Activated CD8-positive, alpha-beta T cell treated with anti-CD3 and anti-CD28 coated beads, Interleukin-2, amount 10 ng/mL, durations not matched to agents 7 days and 5 days (primary cell): ENCODE measurements at places on chromosomes 7 and 10. TPM values are rescaled to one million over a fixed set of nuclear protein-coding genes. Genes with fewer than 3 reads are reported as not detected.

GRCh38 chr7:20831451-20831850, 44.8 kb upstream of the SP8 start:
- no peaks in the 10 kb centered on the region for H3K36me3 ChIP-seq
- no peak overlapping the region for H3K4me3 ChIP-seq
- no peaks in the 10 kb centered on the region for H3K4me1 ChIP-seq
- no peaks in the 10 kb centered on the region for H3K27me3 ChIP-seq
- DNase-seq: no peak
- H3K27ac ChIP-seq: no peak overlapping the region

DNA sequence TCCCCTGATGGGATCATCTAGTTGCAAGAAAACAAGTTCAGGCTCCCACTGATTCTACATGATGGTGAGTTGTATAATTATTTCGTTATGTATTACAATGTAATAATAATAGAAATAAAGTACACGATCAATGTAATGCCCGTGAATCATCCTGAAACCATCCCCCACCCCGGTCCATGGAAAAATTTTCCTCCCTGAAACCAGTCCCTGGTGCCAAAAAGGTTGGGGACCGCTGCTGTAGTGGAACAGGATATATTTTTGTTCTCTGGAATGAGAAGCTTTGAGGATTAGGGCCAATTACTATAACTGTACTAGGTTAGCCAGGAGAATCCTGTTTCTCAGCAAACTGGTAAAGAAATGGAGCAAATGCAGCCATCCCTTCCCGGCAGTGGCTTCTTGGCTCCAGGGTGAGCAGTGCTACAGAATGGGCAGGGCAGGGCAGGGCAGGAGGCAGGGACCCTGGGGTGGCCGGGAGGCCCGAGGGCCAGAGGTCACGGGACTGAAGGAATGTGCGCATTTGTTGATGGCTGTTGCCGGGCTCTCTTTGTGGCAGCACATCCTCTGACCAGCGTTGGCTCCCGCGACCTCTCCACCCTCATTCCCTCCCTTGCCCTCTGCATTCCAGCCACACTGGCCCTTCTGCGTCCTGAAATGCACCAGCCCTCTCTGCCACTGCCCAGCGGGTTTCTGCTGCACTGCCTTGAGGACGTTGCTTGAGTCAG, 162.3 kb upstream of the NPS start:
- no peak overlapping the region for H3K4me3 ChIP-seq
- H3K27me3 ChIP-seq: no peaks in the 10 kb centered on the region
- H3K4me1 ChIP-seq: no peaks in the 10 kb centered on the region
- H3K36me3 ChIP-seq: no peaks in the 10 kb centered on the region
- no peak overlapping the region for H3K27ac ChIP-seq

- H3K27me3 ChIP-seq: peaks cover 92% of the 10 kb centered on the region
- DNase-seq: no peak
- H3K27ac ChIP-seq: no peak overlapping the region
- H3K36me3 ChIP-seq: no peaks in the 10 kb centered on the region
- H3K4me1 ChIP-seq: peaks cover 9% of the 10 kb centered on the region
- H3K4me3 ChIP-seq: no peak overlapping the region
Measured at GRCh38 chr7:97015279-97015678, 9.4 kb downstream of the DLX5 start.

DNA sequence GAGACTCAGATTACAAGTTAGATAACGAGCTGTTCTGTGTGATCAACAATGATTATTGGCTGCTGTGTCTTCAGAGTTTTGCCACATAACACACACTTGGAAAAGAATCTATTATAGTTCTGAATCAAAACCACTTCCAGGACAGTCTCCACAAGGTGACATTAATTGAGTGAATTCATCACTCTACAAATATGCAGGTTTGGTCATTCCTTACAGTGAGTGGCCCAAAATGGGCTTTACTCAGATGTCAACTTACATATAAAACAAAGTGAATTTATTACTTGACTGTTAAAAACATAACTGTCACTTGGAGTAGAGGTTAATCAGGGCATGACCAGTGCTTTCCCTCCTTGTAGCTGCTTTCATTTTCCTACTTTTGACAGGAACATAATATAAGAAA, 984.3 kb downstream of the REEP3 start:
- H3K27me3 ChIP-seq: no peaks in the 10 kb centered on the region
- H3K36me3 ChIP-seq: no peaks in the 10 kb centered on the region
- no peaks in the 10 kb centered on the region for H3K4me1 ChIP-seq

- no peak for DNase-seq
- H3K4me1 ChIP-seq: peaks cover 26% of the 10 kb centered on the region
- H3K27ac ChIP-seq: peak overlapping the region; percentile 76
- peak overlapping the region; percentile 86 for H3K4me3 ChIP-seq
- H3K27me3 ChIP-seq: peaks cover 14% of the 10 kb centered on the region
Measured at GRCh38 chr10:32959006-32959920, 1.2 kb upstream of the ITGB1 start.

The SGCE gene
- total RNA-seq: not detected
